ENCODE measurements at places on chromosomes 11 and 22.

- DNase-seq = no peak
Observed at GRCh38 chr11:110431051-110431672, 1.4 kb downstream of the FDX1 start.

- DNase-seq = no peak
Observed at GRCh38 chr11:114285599-114285998, 10.6 kb upstream of the NNMT start.

GRCh38 chr11:3165152-3165705, at the start of gene OSBPL5:
Gene OSBPL5 (minus strand): TSS chr11:3165310. CDS start chr11:3129148, 36,162 bp downstream.
- DNase-seq = no peak

GRCh38 chr11:133910101-133910500, 46.7 kb downstream of the IGSF9B start:
- no peak for DNase-seq

DNA sequence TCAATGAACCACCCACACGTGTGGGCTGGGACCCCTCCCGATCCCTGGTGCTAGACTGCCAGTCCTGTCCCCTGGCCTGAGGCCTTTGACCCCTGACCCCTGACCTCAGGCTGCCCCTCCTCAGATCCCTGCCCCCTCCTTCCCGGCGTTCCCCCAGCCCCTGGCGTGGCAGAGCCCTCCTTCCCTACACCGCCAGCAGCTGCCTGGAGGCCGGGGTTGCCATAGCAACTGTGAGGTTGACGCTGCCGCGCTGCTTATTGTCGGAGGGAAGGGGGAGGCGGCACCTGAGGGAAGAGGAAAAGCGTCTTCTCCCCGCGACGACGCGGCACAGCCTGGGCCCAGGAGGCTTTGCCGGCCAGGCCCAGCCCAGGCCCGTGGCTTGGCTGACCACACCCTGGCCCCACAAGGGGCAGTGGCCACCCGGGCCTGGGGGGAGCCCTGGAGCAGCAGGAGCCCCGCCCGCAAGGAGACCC, 32.6 kb downstream of the SHANK3 start:
- DNase-seq = peak; percentile 87

GRCh38 chr11:72534371-72535193, 100.3 kb upstream of the CLPB start:
- DNase-seq = no peak
